GM12865 (cell line): ENCODE measurements at places on chromosomes 4 and X.

GRCh38 chr4:153887217-153887616, 98.3 kb upstream of the SFRP2 start:
- no peak for DNase-seq

- DNase-seq = no peak
Measured at GRCh38 chrX:108159028-108159670, 67.6 kb downstream of the ATG4A start.

GRCh38 chrX:155997436-155997835, at the start of gene IL9R:
Gene IL9R, plus strand, starts transcription at chrX:155997696. Its CDS starts 64 bp downstream, at chrX:155997760.
- peak; percentile 48 for DNase-seq

DNA sequence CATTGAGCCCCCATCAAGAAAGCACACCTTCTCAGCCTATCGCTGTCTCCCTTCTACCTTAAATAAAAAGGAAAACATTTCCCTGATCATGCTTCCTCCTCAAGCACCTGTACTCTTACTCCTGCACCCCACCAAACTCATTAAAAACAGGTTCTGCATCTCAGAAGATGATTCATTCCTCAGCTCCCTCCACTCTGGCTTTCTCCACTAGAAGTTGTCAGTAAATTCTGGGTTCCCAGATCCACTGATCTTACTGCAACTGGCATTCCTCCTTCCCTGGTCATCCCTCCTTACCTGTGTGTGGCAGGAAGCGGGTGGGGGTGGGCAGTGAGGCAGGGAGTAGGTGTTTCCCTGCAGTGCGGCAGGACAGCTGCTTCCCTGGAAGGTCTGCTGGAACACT, 108.8 kb downstream of the GPR143 start:
- DNase-seq = no peak

- DNase-seq = peak; percentile 0
Measured at GRCh38 chrX:68146054-68146453, 287.2 kb downstream of the OPHN1 start.

DNA sequence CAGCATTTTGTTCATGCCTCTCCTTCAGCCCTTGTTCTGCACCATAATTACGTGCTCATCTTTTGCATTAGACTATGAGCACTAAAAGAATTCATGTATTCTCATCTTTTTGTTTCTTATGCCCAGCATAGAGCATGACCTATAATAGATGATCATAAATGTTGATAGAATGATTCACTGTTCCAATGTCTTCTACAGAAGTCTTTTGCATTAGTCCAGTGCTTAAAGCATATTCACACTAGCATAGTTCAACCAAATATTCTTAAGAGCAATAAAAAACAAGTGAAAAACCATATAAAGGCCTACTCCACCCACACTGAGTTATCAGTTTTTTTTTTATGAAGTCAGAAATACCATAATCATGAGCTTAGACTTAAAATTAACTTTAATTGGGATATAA, 36.5 kb upstream of the SLC10A4 start:
- no peak for DNase-seq
